ENCODE measurements at places on chromosomes 3 and 15. TPM values are rescaled to one million over a fixed set of nuclear protein-coding genes. Genes with fewer than 3 reads are reported as not detected.

GRCh38 chr3:132083583-132084279 is 48.9 kb upstream of the CPNE4 start:
- no peak overlapping the region for H3K27ac ChIP-seq
- H3K4me3 ChIP-seq, result no peak overlapping the region
- no peak for DNase-seq

The LRCH3 gene
- total RNA-seq, result 69.8 TPM

DNA sequence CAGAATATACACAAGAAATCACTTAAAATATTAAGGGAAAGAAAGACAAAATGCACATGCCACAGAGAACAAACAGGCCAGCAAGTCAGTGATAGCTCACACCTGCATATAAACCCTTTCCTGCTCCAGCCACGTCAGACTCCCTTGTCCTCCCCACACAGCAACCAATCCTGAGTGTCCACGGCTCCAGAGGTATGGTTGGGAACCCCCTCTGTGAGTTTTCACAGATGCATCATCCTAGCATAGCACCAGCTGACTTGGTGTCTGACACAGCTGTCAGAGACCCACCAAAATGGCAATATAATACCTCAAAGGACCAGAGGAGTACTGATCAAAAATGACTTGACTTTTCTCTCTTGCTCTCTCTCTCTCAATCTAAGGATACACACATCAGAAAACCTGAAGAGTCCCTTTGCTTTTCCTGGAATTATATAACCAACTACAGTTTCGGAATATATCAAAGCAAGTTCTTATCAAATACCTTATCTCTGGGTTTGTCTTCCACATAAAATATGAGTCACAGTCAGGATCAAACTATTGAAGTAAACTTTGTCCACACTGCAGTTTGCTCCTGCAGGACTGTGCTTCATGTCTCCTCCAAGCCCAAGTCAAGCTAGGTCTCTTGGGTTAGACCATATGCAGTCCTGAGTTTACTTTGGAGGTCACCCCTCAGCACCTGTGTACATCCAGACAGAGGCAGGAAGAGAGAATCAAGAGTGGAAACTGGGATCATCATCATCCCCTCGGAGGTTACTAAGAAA is 187.1 kb upstream of the THBS1 start:
- H3K36me3 ChIP-seq, result no peaks in the 10 kb centered on the region
- no peaks in the 10 kb centered on the region for H3K27me3 ChIP-seq
- H3K27ac ChIP-seq, result no peak overlapping the region
- no peak for DNase-seq

DNA sequence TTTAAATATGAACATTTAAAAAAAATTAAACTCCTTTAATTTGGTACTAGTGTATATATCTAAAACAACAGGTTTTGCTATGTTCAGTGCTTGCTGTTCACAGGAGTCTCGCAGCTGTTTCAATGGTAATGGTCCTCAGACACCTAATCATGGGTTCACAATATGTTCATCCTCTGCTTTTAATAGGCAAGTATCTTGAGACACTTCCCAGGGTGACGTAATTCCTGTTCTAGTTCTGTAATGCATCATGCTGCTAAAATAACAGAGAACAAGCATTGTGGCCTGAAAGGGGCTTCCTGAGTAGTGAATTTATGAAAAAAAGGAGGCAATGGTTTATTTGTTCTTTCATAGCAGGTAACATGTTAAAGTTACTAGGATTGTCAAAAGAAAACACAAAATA is 625.2 kb upstream of the GBE1 start:
- H3K4me1 ChIP-seq, result no peaks in the 10 kb centered on the region
- H3K27ac ChIP-seq, result no peak overlapping the region
- no peak overlapping the region for H3K4me3 ChIP-seq
- H3K36me3 ChIP-seq, result peaks cover 2% of the 10 kb centered on the region

The GCHFR gene
- 9.1 TPM for total RNA-seq

GRCh38 chr3:101182734-101183133 is 137.6 kb downstream of the IMPG2 start:
- H3K27me3 ChIP-seq, result no peaks in the 10 kb centered on the region
- no peaks in the 10 kb centered on the region for H3K4me1 ChIP-seq
- H3K27ac ChIP-seq, result no peak overlapping the region
- H3K4me3 ChIP-seq, result no peak overlapping the region

The KLF15 gene
- 19.3 TPM for total RNA-seq
